ENCODE measurements at places on chromosomes 1 and 21. TPM values are rescaled to one million over a fixed set of nuclear protein-coding genes. Genes with fewer than 3 reads are reported as not detected.

The CSF3R gene
- 1.3 TPM for total RNA-seq

The CLDN17 gene
- total RNA-seq, result not detected

The TMPRSS2 gene
- not detected for total RNA-seq

The CLIC6 gene
- total RNA-seq, result 0.04 TPM

The MTX1 gene
- 19.7 TPM for total RNA-seq

The CSTB gene
- 5.6 TPM for total RNA-seq

The MATN1 gene
- 0.71 TPM for total RNA-seq

Data from muscle of leg (tissue), 16 donors.